ENCODE measurements at places on chromosomes 13 and 19. TPM values are rescaled to one million over a fixed set of nuclear protein-coding genes. Genes with fewer than 3 reads are reported as not detected.
A peak's percentile ranks its signal among the peaks of the same experiment; 100 is the strongest.

Gene KLK10
- not detected for total RNA-seq

Gene CABP5
- not detected for total RNA-seq

DNA sequence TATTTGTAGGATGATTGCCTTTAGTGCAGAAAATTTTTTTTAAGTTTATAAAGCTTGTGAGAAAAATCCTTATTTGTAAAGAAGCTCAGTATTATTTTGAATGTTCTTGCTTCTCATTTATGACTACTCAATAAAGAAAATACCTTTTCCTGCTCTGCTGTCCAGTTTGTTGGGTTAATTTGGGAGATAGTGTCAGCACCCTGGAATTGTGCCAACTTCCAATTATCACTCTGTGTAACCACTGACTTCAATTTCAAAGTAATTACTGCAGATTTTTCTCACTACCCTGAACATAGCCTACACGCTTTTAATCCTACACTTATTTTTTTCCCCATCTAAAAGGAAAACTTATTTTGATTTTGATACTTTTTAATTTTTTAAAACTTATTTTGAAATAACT, 93.1 kb downstream of the GGACT start:
- H3K4me1 ChIP-seq = peaks cover 3% of the 10 kb centered on the region
- H3K36me3 ChIP-seq = no peaks in the 10 kb centered on the region
- DNase-seq = no peak
- no peak overlapping the region for H3K4me3 ChIP-seq
- H3K27me3 ChIP-seq = no peaks in the 10 kb centered on the region

DNA sequence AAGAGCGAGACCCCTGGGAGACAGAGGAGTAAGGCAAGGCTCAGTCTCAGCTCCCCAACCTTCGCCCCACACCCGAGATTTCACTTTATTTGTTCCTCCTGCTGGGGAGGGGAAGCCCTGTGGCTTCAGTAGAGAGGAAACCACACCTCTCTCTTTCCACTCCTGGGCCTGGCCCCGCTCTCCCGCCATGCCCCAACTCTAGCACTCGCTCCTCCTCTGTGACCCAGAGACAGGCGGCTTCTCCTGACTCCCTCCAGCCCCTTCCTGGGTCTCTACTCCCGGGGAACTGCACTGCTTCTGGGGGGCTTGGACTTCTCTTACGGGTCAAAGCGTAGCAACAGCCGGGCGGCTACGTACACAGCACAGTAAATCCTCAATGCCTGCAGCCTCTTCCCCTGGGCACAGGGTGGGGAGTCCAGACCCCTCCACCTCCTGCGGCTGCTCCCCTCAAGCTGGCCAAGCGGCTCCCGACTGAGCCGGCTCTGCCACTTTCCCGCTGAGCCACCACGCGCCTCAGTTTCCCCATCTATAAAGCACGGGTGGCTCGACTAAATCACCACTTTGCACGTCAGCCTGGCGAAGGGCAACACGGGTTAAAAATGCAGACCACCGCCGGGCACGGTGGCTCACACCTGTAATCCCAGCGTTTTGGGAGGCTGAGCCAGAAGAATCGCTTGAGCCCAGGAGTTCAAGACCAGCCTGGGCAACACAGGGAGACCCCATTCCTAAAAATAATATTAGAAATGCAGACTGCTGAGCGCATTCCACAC, 1.4 kb downstream of the RNF126 start:
- peaks cover 17% of the 10 kb centered on the region for H3K36me3 ChIP-seq
- no peaks in the 10 kb centered on the region for H3K27me3 ChIP-seq
- DNase-seq = peak; percentile 93
- peak overlapping the region; percentile 93 for H3K27ac ChIP-seq

GRCh38 chr13:20173116-20173746, 12.4 kb upstream of the GJA3 start:
- no peak overlapping the region for H3K4me3 ChIP-seq
- H3K36me3 ChIP-seq = no peaks in the 10 kb centered on the region
- H3K27me3 ChIP-seq = peaks cover 63% of the 10 kb centered on the region
- peaks cover 14% of the 10 kb centered on the region for H3K4me1 ChIP-seq
- no peak overlapping the region for H3K27ac ChIP-seq
- no peak for DNase-seq

- DNase-seq = no peak
- H3K36me3 ChIP-seq = no peaks in the 10 kb centered on the region
- H3K4me1 ChIP-seq = no peaks in the 10 kb centered on the region
- H3K27ac ChIP-seq = no peak overlapping the region
- H3K4me3 ChIP-seq = no peak overlapping the region
Observed at GRCh38 chr13:30480292-30480950, 14.7 kb upstream of the HMGB1 start.

DNA sequence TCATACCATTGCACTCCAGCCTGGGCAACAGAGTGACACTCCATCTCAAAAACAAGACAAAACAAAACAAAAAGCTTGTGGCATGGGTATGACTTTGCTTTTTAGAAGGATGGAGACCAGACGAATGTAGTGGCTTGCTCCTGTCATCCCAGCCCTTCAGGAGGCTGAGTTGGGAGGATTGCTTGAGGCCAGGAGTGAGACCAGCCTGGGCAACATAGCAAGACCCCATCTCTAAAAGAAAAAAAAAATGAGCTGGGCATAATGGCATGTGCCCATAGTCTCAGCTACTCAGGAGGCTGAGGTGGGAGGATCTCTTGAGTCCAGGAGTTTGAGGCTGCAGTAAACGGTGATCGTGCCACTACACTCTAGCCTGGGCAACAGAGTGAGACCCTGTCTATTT, 16.4 kb upstream of the SELENOW start:
- no peak overlapping the region for H3K27ac ChIP-seq
- DNase-seq = no peak
- peaks cover 4% of the 10 kb centered on the region for H3K4me1 ChIP-seq

GRCh38 chr13:46050771-46051170, 1.8 kb downstream of the ZC3H13 start:
- H3K36me3 ChIP-seq = peaks cover 9% of the 10 kb centered on the region
- DNase-seq = no peak

- DNase-seq = no peak
- no peaks in the 10 kb centered on the region for H3K36me3 ChIP-seq
- H3K27ac ChIP-seq = no peak overlapping the region
- peak overlapping the region; percentile 73 for H3K4me3 ChIP-seq
Observed at GRCh38 chr13:51823863-51824262, 19.9 kb upstream of the DHRS12 start.

- no peaks in the 10 kb centered on the region for H3K36me3 ChIP-seq
- no peaks in the 10 kb centered on the region for H3K4me1 ChIP-seq
- no peaks in the 10 kb centered on the region for H3K27me3 ChIP-seq
- H3K27ac ChIP-seq = no peak overlapping the region
Observed at GRCh38 chr13:19093369-19093768, 88.3 kb downstream of the TUBA3C start.
